ENCODE measurements at places on chromosomes 12 and 14.
A peak's percentile ranks its signal among the peaks of the same experiment; 100 is the strongest.

- no peak for DNase-seq
These were observed 50.7 kb upstream of the DLK1 start for GRCh38 chr14:100675699-100676684.

- no peak for DNase-seq
These were observed 15.7 kb downstream of the NDUFA12 start for GRCh38 chr12:94987801-94988200.

- DNase-seq, result no peak
These were observed 176.1 kb downstream of the AEBP2 start for GRCh38 chr12:19615384-19615725.

GRCh38 chr14:94622653-94623421 is 10.6 kb downstream of the SERPINA3 start:
- DNase-seq, result no peak

GRCh38 chr12:123063535-123063934 is 83.1 kb downstream of the ARL6IP4 start:
- DNase-seq, result peak; percentile 26
